CD4-positive, alpha-beta T cell treated with Interleukin-4 for 1 hour (primary cell): ENCODE measurements at places on chromosomes 7 and 10.

GRCh38 chr10:96022739-96023138 lies 20.6 kb upstream of the CCNJ start:
- DNase-seq: no peak

GRCh38 chr7:105723572-105723971 lies 142.3 kb upstream of the EFCAB10 start:
- DNase-seq: no peak

DNA sequence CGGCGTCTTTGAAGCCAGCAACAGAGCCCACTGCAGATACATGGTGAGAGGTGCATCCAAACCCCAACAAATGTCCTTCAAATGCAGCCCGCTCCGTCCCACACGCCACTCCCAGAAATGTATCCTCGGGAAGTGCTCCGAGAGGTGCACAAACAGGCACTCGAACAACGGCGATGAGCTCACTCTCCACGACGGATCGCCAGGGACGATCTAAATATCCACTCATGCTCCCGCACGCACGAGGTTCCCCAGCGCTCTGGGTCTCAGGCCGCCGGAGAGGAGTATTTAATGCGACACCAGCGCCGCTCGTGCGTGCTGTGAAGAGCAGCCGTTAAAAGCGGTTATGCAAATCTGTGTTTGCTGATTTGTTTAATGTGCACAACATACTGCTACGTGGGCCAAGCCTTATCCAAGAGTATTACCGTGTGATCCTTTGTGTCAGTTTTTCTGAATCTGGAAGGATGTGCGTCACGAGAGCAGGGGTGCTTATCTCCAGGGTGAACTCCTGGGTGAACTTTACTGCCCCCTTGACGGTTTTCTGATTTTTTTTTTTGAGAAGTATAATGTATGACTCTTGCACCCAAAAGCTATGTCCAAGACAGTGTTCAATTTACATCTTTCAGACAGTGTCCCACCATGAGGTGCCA lies 48.5 kb upstream of the PPP2R2D start:
- DNase-seq: peak; percentile 7

- DNase-seq: no peak
Measured at GRCh38 chr7:142894112-142894984, 8.8 kb upstream of the TRPV6 start.

DNA sequence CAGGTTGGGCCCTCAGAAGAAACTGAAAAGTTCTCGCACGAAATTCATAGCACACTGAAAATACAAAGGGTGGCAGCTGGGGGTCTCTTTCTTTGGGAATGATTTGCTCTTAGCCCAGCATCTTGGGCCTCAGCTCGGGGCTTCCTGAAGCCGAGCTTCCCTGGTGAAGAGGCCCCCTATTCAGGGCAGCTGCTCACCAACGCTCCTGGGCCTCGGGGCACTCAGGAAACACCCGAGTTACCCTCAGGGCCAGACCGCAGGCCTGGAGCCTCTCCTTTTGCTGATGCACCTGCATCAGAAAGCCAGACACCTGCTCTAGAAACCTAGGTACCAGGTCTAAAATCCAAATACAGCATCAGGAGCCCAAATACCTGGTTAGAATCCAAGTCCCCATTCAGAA lies 85.5 kb downstream of the PTPRE start:
- no peak for DNase-seq

DNA sequence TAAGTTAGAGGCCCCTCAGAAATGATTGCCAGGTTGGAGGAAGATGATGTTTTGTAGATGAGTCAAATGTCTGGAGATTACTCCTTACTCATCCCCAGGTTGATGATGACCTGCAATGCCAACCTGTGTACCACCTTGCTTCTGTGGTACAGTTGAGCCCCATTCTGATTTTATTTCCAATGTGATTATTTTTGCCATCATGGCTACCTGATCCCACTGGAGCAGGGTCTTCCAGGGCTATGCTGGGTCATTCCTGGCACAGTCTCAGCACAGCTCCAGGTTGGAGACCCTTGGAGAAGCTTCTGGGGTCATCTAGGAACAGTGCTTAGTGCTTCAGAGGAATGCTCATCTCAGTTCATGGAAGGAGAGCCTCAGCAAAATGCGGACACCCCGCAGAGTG lies 34.3 kb downstream of the LRRC18 start:
- no peak for DNase-seq

- DNase-seq: no peak
Measured at GRCh38 chr10:29692121-29692539, 57.4 kb upstream of the SVIL start.

DNA sequence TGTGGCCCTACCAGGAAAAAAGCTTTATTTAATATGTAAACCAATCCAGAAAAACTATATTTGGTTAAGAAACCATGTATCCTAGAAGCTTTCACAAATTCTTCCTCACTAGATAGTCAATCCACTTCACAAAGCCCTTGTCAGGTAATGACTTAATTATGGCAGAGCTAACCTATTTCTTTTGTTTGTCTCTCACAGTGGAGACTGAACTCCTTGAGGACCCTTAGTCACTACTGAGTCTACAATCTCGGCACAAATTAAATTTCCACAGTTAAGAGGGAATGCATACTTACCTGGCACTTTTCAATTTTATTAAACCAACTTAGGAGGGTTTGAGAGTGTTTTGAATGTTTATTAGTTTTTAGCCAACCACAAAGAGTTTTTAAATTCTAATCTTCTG lies 23.0 kb downstream of the WAPL start:
- DNase-seq: no peak

DNA sequence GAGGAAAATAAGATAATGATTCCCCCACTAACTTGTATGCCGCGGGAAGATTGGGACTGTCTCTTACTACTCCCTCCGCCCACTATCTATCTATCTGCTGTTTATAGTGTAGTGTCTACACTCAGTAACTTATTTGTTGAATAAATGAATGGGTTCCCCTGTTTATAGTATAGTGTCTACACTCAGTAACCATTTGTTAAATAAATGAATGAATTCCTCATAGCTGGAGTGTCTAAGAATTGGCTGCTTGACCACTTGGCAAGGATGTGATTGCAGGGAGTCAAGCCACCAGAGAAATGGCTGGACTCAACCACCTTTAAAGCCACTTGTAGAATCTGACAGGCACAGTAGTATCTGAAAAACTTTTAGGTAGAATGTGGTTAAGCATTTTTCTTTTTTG lies 147.1 kb downstream of the TRIL start:
- no peak for DNase-seq

GRCh38 chr7:105678811-105679495 lies 97.7 kb upstream of the EFCAB10 start:
- peak; percentile 25 for DNase-seq

GRCh38 chr10:104109908-104110662 lies 11.9 kb upstream of the SFR1 start:
- DNase-seq: no peak

GRCh38 chr7:102072636-102073209 lies 213.9 kb upstream of the SH2B2 start:
- DNase-seq: no peak

- DNase-seq: no peak
Measured at GRCh38 chr10:126250527-126251310, 137.6 kb downstream of the ADAM12 start.

- no peak for DNase-seq
Measured at GRCh38 chr7:152661479-152661878, 14.5 kb downstream of the XRCC2 start.

DNA sequence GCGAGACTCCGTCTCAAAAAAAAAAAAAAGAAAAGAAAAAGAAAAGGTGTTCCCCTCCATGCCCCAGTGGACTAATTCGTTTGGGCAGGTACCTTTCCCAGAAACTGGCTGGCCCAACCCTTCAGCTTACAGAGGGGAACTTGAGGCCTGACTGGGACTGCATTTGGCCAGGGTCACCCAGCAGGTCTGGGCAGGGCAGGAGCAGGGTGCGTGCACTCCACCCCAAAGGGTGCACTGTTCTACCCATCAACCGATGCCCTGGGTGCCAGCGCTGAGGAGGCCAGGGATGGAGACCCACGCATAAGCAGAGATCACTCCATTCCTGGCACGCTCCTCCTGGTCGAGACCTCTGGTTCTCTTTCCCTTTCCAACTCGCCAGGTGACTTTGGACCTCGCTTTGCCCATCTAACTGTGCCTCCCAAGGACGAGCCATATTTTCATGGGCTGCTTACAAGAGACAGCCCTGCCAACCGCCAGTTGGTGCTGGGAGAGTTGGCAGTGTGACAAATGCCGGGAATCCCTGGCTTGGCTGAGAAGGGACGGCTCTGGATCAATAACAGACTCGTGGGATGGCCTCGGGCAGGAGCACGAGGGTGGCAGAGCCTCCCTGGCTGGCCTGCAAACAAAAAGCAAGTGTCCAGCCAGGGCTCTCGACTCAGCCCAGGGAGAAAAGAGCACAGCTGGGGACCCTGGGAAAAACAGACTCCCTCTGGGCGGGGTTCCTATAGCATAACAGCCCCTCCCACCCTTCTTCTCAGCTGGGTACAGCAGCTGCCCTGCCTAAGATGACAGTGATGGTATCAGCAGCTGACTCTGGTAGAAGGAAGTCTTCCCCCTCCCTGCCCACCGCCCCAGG lies 7.9 kb downstream of the HSPB1 start:
- DNase-seq: no peak

DNA sequence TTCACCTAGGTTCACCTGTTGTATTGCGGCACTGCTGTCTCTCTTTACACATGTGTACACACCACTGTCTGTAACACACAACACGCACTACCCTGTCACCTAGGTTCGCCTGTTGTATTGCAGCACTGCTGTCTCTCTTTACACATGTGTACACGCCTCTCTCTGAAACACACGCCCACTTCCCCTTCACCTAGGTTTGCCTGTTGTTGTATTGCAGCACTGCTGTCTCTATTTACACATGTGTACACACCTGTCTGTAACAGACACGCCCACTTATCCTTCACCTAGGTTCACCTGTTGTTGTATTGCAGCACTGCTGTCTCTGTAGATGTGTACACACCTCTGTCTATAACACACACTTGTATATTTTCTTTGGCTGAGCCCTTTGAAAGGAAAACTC lies 51.5 kb downstream of the WDR37 start:
- DNase-seq: no peak

GRCh38 chr10:14023673-14024328 lies 306.9 kb downstream of the FRMD4A start:
- no peak for DNase-seq

DNA sequence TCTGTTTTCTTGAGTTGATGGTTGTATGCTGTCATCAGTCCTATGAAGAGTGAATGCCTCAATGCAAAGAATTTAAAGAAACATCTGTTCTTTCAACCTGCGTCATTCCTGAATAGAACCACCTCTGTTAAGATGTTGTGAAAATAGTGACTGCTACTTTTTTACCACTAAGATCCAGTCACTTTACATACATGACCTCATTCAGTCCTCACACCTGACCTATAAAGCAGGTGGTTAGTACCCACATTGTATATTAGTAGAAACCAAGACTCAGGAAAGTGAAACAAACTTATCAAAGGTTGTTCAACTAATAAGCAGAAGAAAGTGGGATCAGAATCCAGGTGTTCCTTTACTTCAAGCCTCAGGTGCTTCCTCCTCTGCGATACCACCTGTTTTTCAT lies 64.8 kb downstream of the ITGB8 start:
- DNase-seq: no peak

DNA sequence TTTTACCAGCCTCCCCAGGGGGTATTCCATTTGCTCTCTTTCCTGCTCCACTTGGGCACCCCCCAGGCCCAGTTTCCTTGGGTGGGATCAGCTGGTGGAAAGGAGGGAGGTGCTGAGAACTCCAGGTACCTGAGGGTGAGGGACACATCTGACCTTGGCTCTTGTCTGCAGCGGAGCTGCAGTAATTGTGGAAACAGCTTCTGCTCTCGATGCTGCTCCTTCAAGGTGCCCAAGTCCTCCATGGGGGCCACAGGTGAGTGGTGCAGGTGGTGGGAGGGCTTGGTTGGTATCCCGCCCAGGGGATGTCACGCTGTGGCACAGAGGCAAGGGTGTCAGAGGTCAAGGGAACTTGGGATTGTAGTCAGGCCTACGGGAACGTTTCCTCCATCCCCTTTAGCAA lies 14.3 kb downstream of the SFRP5 start:
- DNase-seq: no peak

DNA sequence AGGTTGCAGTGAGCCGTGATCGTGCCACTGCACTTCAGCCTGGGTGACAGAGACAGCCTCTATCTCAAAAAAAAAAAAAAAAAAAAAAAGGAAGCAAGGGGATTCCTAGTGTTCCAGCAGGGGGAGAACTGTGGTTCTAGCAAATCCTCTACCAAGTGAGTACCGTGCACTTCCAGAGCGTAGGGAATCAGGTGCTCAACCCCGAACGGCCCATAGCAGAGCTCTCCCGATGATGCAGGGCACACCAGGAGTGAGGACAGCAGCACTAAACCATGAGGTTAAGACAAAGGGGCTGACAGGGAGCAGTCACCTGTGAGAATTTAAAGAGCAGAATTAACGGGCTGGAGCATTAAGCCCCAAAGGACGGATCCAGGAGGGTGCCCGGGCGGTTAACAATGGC lies 173.6 kb downstream of the PTPRN2 start:
- no peak for DNase-seq

DNA sequence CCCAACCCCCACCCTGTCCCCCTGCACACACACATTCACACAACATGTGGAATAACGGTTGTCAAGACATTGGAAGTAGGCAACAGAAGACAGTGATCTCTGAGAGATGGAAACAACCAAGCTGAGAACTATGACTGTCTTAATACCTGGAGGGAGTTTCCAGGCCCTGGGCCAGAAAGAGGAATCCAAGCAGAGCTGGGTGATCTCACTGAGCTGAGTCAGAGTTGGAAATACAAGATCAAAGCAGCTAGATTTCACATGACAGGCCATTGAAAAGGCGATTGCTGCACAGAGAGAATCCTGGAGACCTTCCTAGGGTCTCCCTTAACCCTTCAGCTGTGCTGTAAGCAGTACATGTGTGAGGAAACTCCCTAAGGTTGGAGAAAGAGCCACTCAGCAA lies 165.8 kb upstream of the PRSS1 start:
- DNase-seq: peak; percentile 33

DNA sequence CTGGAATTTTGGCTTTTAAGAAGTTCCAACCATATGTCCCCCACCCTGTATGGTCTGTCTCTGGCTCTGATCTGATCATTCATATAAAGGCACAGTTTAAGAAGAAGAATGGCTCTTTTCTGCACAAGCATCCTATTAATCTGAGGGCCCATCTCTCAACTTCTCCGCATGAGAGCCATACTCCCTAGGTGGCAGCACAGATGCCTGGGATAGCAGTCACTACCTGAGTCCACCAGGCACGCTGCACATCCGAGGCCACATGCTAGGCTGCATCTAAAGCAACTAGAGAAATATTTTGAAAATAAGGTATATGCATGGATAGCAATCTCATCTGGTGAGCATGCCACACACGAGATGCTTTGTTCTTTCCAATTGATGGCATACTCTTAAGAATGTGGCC lies 565.5 kb downstream of the PARD3 start:
- no peak for DNase-seq

DNA sequence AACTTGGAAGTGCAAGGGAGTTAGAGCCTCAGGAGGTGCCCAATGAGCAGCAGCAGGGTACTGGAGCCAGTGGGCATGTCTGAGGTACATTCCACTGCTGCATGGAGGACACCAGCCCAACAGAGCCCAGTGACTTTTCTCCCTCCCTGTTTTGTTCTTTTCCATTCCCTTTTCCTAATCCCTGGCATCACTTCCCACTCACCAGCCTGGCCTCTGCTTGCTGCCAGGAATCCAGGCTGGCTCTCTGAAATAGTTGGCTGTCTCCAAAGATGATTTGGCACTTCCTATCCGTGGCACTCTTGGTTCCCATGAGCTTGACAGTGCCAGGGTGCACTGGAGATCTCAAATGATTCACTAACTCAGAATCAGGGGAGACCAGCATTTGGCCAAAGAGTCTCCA lies 97.7 kb upstream of the ZPBP start:
- no peak for DNase-seq

- DNase-seq: no peak
Measured at GRCh38 chr10:52423369-52423768, 109.3 kb downstream of the DKK1 start.
